Ammon's horn (tissue), 1 donor: ENCODE measurements at places on chromosomes 16 and 17.

DNA sequence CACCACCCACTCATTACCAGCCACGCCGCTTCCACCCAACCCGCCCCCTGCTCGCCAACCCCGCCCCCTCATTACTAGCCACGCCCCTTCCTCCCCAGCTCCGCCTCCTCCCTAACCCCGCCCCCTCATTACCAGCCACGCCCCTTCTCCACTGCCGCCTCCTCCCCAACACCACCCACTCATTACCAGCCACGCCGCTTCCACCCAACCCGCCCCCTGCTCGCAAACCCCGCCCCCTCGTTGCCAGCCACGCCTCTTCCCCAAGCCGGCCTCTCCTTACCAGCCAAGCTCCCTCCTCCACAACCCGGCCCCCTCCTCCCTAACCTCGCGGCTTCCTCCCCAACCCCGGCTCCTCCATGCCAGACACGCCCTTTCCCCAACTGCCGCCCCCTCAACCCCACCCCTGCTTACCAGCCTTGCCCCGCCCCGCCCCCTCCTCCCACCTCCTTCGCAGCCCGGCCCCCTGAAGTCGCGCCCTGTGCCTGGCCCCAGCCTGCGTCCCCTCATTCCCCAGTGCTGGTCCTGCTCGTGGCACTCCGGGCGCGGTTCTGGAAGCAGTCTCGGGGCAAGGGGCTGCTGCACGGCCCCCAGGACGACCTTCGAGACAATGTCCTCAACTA is 7.3 kb downstream of the SLC22A31 start:
- DNase-seq: no peak

- DNase-seq: no peak
Measured at GRCh38 chr17:78023042-78023441, 64.5 kb downstream of the TNRC6C start.

GRCh38 chr16:19463468-19464315 is 46.0 kb downstream of the TMC5 start:
- no peak for DNase-seq

GRCh38 chr17:40519089-40519775 is 17.8 kb upstream of the TNS4 start:
- no peak for DNase-seq

DNA sequence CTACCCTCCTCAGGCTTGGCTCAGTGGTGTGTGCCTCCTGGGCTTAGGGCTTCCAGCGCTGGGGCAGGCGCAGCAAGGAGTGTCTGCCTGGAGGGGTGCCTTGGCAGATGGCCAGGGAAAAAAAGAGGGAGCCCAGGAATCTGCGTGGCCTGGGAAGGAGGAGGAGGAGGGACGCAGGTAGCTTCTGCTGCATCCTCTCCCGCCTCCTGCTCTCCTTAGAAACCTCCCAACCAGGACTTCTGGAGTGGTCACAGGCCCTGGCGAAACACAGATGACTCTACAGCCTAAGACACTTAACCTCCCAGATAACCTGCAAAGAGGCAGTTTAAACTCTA is 7.3 kb upstream of the BCAR1 start:
- no peak for DNase-seq

- no peak for DNase-seq
Measured at GRCh38 chr17:2421315-2422147, 20.7 kb upstream of the MNT start.

DNA sequence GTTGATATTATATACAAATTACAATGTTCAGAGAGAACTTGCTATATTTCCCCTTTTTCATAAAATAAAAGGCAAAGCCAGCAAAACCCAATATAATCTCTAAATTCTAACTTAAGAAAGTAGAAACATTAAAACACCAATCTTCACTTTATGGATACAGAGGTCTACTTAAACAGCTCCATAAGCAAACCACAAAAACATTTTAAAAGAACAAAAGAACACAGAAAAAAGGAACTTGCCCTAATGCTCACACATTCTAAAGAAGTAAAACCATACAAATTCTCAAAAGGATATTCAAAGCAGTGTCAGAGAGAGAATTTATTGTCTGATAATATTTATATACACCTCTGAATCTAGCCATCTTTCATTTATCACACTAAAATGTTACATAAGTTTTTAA is 606 bp downstream of the ABCA10 start:
- no peak for DNase-seq

DNA sequence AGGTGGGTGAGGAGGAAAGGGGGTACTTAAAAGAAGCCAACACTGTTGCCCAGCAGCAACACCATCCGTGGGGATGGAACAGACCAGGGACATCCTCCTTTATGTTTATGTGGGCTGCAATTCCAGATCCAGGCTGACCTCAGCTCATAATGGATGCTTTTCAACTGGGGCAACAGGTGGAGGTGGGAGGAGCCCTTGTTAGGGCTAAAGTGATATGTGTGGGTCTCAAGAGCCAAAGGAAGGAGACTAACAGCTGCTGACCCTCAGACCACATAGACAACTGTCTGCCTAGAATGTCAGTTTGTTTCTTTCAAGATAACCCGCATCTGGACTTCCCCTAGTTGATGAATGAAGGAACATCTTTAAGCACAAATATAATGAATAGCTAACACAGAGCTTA is 2.0 kb upstream of the INPP5K start:
- no peak for DNase-seq

- peak; percentile 71 for DNase-seq
Measured at GRCh38 chr16:19696961-19697360, 21.1 kb downstream of the KNOP1 start.

- no peak for DNase-seq
Measured at GRCh38 chr16:81700071-81700779, 78.9 kb upstream of the PLCG2 start.

DNA sequence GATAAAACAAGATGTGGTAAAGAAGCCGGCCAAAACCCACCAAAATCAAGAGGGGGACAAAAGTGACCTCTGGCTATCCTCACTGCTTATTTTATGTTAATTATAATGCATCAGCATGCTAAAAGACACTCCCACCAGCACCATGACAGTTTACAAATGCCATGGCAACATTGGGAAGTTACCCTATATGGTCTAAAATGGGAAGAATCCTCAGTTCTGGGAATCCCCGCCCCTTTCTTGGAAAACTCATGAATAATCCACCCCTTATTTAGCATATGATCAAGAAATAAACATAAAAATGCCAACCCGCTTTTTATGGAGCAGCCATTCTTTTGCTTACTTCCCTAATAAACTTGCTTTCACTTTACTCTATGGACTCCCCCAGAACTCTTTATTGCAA is 25.6 kb downstream of the CMTR2 start:
- no peak for DNase-seq

GRCh38 chr16:84677017-84677803 is 22.6 kb upstream of the USP10 start:
- DNase-seq: no peak

GRCh38 chr17:69344939-69345338 is 18.0 kb upstream of the ABCA5 start:
- DNase-seq: no peak

GRCh38 chr17:12422651-12423050 is 243.0 kb upstream of the MYOCD start:
- peak; percentile 13 for DNase-seq

GRCh38 chr17:49480836-49481615 is 14.1 kb upstream of the NGFR start:
- DNase-seq: no peak

DNA sequence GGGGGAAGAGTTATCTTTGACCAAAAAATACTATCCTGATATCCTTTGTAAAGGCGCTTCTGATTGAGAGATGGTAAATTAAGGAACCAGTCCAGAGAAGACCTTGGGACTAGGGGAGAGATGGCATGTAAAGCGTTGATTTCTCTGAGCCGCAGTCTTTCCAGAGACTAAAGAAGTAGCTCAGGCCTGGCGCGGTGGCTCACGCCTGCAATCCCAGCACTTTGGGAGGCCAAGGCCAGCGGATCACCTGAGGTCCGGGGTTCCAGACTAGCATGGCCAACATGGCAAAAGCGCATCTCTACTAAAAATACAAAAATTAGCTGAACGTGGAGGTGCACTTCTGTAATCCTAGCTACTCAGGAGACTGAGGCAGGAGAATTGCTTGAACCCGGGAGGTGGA is 625 bp upstream of the CENPT start:
- no peak for DNase-seq

GRCh38 chr16:51949282-51949681 is 597.7 kb downstream of the TOX3 start:
- no peak for DNase-seq

GRCh38 chr16:47777220-47777619 is 316.1 kb downstream of the PHKB start:
- no peak for DNase-seq

GRCh38 chr17:50163843-50164696 is 1.7 kb upstream of the SGCA start:
- DNase-seq: no peak

DNA sequence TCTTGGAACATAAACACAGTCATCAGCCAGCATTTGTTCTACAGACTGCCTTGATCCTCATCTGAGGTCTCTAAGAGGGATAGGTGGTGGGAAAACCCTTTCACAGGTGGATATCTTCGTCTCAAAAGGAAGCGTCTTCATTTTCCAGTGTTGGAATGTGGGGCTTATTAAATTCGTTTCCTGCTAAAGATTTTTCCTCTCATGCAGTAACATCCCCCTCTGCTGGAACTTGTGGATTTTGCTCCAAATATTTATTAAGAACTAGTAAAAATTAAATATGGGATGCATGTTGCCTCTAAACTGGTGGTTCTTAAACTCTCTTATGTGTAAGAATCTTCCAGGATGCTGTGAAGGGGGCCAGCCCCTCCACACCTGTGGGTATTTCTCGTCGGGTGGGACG is 20.1 kb upstream of the MLYCD start:
- DNase-seq: peak; percentile 45

GRCh38 chr17:61161615-61162134 is 238.0 kb upstream of the TBX2 start:
- DNase-seq: no peak

- DNase-seq: no peak
Measured at GRCh38 chr16:47694543-47694942, 233.4 kb downstream of the PHKB start.

- no peak for DNase-seq
Measured at GRCh38 chr17:65914784-65915342, 277.1 kb downstream of the CEP112 start.

DNA sequence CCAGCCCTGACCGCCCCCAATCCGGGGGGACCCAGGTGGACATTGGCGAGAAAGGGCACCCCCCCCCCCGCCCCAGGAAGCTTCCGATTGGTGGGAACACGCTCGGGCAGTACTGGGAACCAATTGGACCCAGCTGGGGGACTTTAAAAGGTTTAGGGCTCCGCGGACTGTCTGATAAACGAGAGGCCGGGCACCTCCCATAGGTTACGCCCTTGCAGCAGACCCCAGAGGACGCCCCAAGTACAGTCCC is 245 bp downstream of the TMEM256 start:
- no peak for DNase-seq

DNA sequence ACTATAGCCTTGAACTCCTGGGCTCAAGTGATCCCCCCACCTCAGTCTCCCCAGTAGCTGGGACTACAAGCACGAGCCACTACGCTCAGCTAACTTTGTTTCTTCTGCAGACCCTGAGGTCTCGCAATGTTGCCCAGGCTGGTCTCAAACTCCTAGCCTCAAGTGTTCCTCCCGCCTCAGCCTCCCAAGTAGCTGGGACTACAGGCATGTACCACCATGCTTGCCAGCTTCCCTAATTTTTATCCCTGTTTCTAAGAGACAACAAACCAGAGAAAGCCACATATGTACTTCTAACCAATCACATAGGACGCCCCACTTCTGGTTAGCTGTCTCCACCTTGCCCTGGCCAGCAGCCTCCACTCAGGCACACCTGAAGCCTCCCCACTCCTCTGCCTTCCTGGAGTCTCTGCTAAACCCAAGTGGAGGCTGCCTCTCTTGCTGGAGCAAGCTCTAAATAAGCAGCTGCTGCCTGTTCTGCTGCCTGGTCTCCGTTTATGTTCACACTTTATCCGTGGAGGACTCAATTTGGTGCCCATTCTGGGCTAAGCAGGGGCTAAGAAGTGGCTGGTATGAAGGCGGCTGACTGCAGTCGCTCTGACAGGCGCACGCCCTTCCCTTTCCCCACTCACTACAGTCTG is 24.7 kb downstream of the NSMCE1 start:
- no peak for DNase-seq

DNA sequence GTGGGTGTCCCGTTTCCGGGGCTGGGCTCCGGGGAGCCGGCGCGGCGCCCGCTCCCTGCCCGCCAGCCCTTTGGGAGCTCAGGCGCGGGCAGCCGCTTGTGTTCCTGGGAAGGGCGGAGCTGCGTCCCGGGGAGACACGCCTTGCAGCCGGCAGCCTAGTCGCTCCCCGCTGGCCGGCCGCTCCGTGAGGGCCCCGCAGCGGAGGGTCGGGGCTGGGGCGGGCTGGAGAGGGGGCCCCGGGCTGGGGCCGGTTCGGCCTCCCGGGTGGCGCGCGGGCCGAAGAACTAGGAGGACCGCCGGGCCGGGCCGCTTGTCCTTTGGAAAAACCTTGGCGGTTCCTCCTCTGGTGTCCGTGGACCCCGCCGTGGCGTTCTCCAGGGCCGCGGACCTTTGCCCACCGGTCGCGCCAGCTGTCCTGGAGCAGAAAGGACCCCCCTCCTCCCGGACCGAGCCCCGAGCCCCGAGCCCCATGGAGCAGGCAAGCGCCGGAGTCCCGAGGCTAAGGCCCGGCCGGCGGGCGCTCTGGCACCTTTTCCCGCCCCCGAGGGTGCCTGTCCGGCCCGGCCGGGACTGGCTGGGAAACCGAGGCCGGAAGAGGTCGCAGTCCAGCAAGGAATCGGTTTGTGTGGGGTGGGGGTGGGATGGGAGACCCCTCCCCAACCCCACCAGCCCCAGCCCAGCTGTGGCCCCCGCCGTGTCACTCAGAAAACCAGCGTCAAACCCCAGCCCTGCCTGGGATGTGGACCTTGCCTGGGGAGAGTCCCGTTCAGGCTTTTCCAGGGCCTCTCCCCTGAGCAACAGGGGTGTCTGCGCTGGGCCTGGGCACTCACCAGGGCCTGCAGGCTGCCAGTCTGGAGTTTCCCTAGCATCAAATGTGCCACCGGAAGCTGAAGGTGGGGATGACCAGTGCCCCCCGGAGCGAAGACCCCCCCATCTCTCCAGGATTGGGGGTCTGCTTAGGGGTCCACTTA is 6.8 kb upstream of the TBC1D3B start:
- DNase-seq: no peak

GRCh38 chr16:89361751-89362539 is 128.4 kb downstream of the ANKRD11 start:
- peak; percentile 80 for DNase-seq

- peak; percentile 17 for DNase-seq
Measured at GRCh38 chr16:60811657-60812056, 1224.6 kb downstream of the CDH8 start.
